ENCODE measurements at places on chromosomes 6 and 20. TPM values are rescaled to one million over a fixed set of nuclear protein-coding genes. Genes with fewer than 3 reads are reported as not detected.

GRCh38 chr6:150413781-150414281 lies 45.0 kb downstream of the IYD start:
- no peak for DNase-seq

- no peak for DNase-seq
These were observed 84.7 kb downstream of the MAP3K4 start for GRCh38 chr6:161076181-161076677.

- no peak for DNase-seq
These were observed 56.1 kb downstream of the SGK1 start for GRCh38 chr6:134261766-134262165.

GRCh38 chr20:38117635-38118034 lies 47.4 kb downstream of the TGM2 start:
- DNase-seq = no peak

DNA sequence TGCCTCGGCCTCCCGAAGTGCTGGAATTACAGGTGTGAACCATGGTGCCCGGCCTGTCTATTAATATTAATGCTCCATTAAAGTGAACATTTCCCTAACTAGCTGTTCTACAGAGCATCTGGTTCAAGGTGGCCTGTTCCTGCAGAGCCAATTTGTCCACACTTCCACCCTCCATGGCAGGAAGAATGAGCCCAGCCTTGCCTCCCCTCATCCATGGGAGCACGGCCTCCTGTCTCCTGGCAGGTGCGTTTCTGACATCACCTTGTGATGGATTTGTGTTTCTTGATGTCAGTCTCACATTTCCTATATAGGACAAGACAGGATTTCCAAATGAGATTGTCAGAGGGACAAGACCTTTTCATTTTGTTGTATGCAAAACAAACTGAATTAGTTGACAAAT lies 105.7 kb upstream of the FRMD1 start:
- DNase-seq = no peak

GRCh38 chr20:46209930-46210671 lies 92.0 kb downstream of the CD40 start:
- no peak for DNase-seq

GRCh38 chr6:164200071-164200470 lies 785.6 kb downstream of the QKI start:
- no peak for DNase-seq

DNA sequence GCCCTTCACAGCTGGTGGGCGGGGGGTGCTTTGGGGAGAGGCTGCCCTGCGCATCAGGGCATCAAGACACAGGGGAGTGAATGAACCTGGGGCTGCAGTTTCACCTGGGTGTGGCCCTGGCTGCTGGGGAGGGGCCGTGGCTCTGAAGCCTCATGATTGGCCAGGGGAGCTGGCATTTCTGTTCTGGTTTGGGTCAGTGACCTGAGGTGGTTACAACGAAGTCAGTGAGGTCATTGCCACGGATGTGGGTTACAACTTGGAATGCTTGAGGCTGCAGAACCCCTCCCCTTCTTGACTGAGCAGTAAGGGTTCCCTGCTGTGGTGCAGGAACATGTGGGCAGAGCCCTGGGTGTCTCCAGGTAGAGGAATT lies 3.0 kb downstream of the TCEA2 start:
- no peak for DNase-seq

The KHDC1L gene
- not detected for total RNA-seq

DNA sequence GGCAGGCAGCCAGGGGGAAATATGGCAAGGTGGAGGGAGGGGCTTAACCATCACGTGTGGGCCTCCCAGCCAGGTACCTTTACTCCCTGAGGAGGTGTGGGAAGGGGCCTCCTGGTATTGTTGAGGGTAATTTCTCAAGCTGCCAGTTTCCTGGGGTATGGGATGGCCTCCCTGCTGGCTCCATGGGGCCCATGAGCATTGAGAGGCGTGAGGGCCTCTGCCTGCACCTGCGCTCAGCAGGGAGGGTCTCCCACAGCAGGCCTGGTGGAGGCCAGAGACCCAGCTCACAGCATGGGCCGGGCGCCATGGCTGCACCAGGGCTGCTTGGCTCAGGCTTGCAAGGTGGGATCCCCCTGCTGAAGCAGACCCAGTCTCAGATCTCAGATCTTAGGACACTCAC lies 113.0 kb downstream of the GRM4 start:
- DNase-seq = no peak

DNA sequence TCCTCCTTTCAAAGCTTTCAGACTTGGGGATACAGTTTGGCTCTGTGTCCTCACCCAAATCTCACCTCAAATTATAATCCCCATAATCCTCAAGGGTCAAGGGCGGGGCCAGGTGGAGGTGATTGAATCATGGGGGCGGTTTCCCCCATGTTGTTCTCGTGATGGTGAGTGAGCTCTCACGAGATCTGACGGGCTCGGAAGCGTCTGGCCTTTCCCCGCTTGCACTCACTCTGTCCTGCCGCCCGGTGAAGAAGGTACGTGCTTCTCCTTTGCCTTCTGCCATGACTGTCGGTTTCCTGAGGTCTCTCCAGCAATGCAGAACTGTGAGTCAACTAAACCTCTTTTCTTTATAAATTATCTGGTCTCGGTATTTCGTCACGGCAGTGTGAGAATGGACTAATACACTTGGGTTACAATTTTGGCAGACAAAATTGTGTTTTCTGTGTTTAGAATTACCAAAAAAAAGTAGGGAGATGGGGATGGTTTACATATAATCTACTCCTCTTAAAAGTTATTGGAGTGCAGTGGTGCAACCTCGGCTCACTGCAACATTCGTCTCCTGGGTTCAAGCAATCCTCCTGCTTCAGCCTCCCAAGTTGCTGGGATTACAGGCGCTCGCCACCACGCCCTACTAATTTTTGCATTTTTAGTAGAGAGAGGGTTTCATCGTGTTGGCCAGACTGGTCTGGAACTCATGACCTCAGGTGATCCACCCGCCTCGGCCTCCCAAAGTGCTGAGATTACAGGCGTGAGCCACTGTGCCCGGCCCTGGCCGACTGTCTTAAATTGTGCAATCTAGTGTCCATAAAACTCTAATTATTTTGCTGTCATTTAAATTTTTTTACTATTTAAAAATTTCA lies 33.6 kb upstream of the PXDC1 start:
- no peak for DNase-seq

GRCh38 chr6:14436592-14437132 lies 319.1 kb downstream of the CD83 start:
- no peak for DNase-seq

The HDGFL1 gene
- not detected for total RNA-seq

The HTR1E gene
- not detected for total RNA-seq

The LY6G6F gene
- not detected for total RNA-seq

DNA sequence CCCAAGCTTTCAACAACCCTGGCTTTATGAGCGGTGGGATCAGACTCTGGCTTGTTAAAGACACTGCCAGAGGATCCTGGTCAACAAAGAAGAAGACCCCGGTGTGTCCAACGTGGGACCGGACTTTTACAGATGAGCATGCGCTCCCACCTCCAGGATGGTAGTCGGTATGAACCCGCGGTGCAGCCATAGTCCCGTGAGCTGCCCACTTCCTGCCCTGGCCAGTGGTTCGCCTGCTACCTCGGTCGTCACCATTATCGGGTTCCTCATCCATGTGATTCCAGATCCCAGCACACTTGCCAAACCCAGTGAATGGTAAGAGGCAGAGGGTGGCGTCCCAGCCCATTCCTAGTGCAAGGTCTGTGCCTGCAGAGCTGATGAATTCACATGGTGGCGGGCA lies 112.7 kb downstream of the AGPAT4 start:
- DNase-seq = no peak
